Fibroblast of lung (primary cell): ENCODE measurements at places on chromosomes 13 and 19. TPM values are rescaled to one million over a fixed set of nuclear protein-coding genes. Genes with fewer than 3 reads are reported as not detected.

The C1QTNF9B gene
- 0.96 and 1.1 TPM in 2 replicates for polyA plus RNA-seq

The CRX gene
- polyA plus RNA-seq = not detected in 2 replicates

The PCP2 gene
- polyA plus RNA-seq = not detected in 2 replicates

The CYP2S1 gene
- 0.93 and 7.5 TPM in 2 replicates for polyA plus RNA-seq

The PGLYRP1 gene
- not detected in 2 replicates for polyA plus RNA-seq

The ZSWIM9 gene
- polyA plus RNA-seq = 0.29 and 0.39 TPM in 2 replicates

The VN1R4 gene
- polyA plus RNA-seq = not detected in 2 replicates

The SMIM17 gene
- polyA plus RNA-seq = 0.09 and 0.43 TPM in 2 replicates

The EHD2 gene
- polyA plus RNA-seq = 96.5 and 97.0 TPM in 2 replicates
